ENCODE measurements at places on chromosomes 3 and 15.

- DNase-seq = no peak
These were observed 142.5 kb downstream of the CPNE4 start for GRCh38 chr3:131892331-131892730.

GRCh38 chr3:52220380-52221026 is 4.9 kb downstream of the TLR9 start:
- DNase-seq = peak; percentile 94

- no peak for DNase-seq
These were observed 3.4 kb upstream of the MEIS2 start for GRCh38 chr15:37103475-37104423.

DNA sequence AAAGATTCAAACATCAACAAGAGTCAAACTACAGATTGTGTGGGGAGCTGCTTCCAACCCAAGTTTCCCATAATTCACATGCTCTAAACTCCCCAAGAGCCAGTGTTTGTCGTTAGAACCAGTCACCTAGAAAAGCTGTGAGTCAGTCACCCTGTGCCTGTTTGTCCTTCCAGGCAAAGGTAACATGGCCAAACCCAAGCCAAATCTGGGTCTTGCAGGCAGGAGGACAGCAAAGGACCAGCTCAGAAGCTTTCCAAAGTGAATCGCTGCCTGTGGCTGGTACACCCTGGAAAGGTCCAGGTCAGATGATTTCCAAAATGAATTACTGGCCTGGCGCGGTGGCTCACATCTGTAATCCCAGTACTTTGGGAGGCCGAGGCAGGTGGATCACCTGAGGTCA is 251.5 kb downstream of the FAM43A start:
- DNase-seq = no peak

GRCh38 chr3:195704433-195704999 is 16.3 kb upstream of the MUC20 start:
- DNase-seq = no peak

DNA sequence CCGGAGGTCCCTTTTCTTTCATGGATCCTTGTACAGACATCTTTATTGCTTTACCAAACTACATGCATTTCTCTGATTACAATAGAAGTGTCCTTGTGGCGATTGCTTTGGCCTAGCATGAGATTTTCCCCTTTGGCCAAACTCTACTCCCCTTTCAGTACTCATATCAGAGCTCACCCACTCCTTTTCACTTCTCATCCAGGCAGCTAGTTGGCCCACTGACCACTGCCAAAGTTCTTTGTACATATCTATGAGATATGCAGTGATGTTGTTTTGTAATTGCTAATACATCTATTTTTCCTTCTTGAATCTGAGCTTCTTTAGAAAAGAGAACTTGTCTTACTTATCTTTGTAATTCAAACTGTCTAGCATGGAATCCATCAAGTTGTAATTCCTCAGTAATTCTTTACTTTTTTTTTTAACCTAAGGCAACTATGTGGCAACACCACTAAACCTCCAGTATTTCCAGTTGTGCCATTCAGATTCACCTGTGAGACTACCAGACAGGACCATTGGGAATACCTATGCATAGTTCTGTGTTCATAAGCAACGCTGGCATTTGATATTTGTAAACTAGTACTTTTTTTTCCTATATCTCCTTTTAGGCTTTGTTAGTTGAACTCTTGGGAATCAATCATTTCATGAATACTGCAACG is 39.2 kb downstream of the AADACL2 start:
- DNase-seq = no peak

DNA sequence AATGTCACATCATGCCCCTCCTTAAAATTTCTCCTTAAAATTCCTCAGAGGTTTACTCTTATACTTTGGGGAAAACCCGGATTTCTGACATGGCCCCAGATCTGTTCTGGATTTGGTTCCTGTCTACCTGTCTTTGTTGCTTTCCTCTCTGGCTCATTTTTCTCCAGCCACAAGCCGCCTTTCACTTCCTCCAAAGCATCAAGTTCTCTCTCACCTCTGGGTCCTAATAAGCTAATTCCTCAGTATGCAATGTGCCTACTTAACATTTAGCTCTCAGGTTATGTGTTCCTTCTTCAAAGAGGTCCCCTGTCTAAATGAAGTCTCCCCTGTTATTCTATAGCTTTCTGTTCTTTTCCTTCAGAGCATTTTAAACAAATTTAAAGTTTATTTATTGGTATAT is 16.1 kb downstream of the HMG20A start:
- DNase-seq = no peak

GRCh38 chr3:7074217-7074616 is 213.3 kb downstream of the GRM7 start:
- no peak for DNase-seq

DNA sequence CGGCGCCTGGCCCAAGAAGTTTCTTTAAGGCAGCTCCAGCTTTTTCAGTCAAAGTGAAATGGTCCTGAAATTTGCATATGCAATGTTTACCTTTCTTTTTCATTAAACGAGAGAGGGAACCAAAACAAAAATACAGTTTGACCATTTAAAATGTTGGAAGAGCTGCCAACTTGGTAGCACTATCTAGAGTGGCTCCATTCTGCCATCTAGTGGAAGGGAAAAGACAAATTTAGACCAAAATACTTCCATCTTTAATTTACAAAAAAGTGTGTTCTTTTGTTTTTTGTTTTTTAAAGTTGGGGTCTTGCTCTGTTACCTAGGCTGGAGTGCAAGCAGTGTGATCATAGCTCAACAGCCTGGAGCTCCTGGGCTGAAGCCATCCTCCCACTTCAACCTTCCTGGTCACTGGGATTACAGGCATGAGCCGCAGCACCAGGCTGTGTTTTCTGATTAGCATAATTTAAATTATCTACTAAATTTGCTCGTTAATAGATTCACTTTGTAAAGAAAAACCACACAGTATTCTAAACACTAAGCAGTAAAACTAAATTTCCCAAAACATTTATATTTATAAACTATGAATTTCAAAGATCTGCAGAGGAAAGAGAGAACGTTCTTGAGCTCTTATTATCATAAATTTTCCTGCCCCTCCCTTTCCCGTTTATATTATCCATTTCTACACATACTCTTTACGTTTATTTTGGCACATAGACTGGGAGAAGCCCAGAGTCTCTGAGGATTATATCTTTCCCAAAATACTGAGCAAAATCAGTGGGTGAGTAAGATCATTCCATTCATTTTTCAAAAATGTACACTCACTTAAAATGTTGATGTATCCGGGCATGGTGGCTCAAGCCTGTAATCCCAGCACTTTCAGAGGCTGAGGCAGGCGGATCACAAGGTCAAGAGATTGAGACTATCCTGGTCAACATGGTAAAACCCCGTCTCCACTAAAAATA is 15.4 kb upstream of the RFC4 start:
- no peak for DNase-seq

DNA sequence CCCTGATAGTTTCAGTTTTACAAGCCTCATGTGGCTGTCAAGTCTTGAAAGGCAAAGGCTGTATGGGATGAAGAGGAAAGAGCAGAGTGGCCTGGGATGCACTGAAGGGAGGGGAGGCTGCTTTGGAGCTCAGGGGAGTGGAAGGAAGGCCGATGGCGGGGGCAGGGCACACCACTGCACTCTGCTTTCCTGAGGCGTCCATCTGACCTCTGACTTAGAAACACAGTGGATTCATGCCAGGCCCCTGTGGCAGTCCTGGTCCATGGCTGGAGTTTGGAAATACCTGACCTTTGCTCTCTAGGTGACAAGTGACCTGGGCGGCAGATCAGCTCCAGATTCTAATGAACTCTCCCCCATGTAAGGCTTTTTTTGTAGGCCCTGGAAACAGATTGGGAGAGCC is 19.0 kb downstream of the FAH start:
- DNase-seq = no peak

- no peak for DNase-seq
These were observed 57.0 kb downstream of the DUT start for GRCh38 chr15:48388016-48388851.

- no peak for DNase-seq
These were observed 29.5 kb upstream of the ZNF710 start for GRCh38 chr15:89971592-89971997.

DNA sequence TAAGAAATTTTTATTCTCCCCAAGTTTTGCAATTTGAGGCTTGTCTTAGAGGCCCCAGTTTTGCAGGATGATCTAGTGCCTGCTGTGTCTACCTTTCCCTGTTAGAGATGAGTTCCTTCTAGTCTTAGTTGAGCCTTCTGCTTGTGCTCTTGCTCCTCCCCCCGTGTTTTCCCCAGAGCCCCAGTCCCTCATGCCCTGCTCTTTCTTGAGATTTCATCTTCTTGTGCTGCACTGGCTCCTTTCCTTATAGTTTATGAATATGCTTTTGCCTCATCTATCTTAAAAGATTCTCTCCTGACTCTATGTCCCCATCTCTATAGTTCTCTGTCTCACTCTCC is 4.7 kb downstream of the GAP43 start:
- no peak for DNase-seq

GRCh38 chr3:61822588-61822987 is 261.2 kb downstream of the PTPRG start:
- no peak for DNase-seq

All from D721Med (cell line).